ENCODE measurements at places on chromosomes 7 and 10.
A peak's percentile ranks its signal among the peaks of the same experiment; 100 is the strongest.

- DNase-seq: peak; percentile 11
These were observed 3.5 kb upstream of the MYL10 start for GRCh38 chr7:101632641-101633040.

DNA sequence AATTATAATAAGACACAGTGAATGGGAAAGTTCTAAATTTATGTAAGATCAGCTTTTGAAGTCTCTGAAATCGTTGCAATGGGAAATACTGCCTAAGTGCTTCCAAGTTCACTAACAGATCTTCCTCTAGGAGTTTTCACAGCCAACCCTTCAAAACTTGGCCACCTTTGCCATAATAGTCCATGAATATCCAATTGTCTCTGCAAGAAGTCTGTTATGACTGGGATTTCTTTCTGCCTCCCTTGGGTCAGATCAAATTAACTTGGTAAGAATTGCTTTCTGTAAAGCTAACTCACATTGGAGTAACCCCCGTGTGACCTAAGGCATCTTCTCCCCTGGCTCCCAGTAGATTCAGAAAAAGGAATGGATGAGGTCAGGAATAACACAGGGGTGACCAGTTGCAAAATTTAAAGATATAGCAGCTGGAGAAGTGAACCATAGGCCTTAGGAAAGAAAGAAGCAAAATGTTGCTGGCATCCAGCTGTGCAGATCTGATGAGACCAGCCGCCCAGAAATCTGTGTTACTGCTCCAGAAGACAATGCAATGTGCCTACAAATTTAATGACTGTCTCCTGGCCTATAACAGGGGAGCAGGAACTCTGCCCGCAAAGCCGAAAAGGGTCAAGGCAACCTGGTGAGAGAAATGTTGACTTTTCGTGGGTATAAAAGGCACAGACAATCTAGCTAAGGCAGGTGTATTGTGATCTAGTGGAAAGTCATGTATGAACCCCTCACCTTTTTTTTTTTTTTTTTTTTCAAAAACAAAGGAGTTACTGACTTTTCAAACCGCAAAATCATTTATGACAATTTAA, 7.5 kb upstream of the OPTN start:
- no peak for DNase-seq

DNA sequence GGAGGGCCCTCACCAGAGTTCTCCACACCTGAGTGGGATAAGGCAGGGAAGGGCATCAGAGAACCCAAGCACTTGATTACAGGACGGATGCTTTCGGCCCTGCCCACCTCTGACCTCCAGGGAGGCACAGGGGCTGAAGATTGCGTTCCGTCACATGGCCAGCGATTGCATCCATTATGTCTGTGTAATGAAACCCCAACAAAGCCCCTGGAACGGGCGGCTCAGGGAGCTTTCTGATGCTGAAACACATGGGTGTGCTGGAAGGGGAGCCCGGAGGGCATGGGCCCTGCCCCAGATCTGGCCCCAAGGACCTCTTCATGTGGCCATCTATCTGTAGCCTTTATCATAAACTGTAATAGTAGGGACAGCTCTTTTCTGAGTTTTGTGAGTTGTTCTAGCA, 117.2 kb downstream of the PTPN20 start:
- DNase-seq: no peak

- peak; percentile 57 for DNase-seq
These were observed 1.6 kb upstream of the SEPHS1 start for GRCh38 chr10:13349463-13350274.

DNA sequence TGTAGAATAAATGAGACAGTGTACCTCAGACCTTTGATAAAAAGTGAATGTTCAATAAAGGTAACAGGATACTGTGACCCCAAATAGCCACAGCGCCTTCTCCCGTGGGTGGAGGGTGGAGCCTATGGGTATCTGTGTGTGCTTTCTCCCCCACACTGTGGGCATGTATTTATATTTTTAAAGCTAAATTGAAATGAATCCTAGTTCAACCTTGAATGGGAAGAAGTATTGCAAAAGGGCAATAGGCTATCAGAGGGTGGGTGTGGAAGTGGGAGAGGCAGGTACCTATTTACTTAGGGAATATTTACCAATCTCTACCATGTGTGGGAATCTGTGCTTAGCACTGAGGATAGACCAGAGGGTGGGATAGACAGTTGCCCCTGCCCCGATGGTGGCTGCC, 68.9 kb downstream of the PFKFB3 start:
- DNase-seq: no peak

DNA sequence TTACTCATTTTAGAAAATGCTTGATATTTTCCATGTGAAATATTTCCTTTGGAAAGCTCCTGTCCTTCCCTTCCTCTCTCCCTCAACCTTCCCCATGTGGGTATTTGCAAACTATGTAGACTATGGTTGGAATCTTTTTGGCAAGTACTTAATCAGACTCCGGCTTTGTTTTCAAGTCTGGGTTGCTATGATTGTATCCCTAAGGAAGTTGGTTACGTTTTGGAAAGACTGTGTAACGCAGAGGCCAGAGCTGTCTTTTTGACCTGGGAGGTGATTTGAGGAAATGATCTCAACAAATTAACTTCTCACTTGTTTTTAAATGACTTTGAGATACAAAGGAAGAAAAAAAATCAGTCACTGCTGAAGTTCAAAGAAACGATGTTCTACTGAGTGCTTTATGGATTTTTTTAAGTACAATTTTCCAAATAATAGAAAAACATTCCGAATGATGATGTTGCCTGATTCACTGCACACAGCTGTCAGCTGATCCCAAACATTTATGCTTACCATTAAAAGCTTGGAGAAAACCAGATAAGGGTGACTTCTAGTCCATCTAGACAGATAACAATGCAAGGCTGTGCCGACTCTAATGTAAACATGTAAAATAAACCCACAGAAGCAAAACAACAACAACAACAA, 145.5 kb upstream of the CELF2 start:
- no peak for DNase-seq

DNA sequence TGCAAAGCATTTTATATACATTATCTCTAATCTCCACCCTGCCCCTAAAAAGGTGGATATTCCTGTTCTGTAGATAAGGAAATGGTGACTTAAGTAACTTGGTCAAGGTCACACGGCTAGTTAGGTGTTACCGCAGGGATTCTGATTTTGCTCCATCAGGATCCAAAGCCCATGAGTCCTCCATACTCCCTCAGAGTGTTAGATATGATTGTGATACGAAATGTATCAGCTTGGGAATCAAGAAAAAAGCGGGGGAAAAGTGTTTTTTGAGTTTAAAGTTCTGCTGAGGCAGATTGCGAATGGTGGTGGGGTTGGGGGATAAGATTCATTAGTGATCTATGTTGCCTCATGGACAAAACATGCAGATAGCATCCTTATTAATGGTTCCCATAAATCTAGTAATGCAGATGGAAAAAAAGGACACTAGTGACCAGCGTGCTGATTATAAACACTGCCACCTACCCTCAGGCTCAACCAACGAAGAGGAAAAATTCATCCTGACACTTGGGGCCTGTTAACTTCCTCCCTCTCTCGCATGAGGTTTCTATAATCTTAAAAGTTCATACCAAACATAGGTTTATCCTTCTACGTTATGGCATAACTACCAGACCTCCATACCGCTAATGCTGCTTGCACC, 2.3 kb downstream of the ICA1 start:
- DNase-seq: no peak

DNA sequence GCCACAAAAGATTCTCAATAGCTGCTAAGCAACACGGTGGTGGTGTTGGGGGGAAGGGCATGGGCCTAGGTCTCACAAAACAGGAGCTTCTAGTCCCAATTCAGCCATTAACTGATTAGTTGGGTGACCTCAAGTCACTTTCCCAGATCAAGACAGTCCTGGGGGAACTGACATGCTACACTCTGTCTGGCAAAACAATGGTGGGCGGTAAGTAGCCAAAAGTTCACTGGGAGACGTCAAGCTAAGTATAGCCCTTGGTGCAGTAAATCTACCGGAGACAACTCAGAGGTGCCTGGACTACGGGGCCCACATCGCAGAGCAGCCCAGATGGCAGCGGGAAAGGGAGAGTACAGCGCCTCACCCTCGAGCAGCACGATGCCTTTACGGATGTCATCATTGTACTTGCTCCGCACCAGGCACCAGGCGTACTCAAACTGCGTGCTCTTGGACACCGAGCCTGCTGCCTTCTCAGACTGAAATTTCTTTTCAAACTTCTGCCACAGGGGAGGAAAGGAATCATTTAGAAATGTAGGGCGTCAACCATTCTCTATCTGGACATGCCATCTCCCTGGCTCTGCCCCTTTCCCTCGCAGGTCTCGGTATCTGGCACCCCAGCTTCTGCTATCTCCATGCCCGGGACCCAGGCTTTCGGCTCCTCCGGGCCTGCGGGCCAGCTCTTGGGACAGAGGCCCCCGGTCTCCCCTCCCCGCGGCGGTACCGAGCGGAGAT, 1.1 kb downstream of the FIS1 start:
- no peak for DNase-seq

DNA sequence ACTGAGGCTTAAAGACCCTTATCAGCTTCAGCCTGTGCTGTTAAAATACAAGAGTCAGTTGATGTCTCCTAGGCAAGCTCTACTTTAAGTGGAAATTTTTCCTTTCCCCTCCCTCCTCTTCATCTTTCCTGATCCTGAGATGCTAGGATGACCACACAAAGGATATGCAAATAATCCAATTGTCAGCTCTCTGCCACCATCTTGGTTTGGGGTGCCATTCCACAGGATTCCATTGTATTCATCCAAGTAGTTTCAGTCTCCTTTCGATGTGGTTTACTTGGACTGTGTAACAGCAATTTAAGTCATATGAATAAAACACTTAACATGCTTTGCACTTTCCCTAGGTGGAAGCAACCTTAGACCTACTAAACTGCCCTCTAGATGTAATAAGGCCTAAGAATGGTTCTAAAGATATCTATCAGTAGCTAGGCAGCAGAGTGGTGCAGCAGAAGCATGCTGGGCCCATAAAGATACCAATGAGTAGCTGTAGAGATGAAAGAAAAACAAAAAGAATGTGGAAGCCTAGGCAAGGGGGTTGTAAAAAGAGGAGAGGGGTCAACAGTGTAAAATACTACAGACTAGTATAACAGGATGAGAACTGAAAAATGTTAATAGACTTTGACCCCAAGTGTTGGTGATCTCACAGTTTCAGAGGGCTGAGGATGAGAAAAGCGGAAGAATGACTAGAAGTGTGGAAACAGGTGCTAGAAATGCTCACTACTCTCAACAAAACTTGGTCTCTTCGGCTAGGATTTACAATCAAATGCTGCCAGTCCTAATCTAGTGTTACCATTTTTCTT, 2.4 kb upstream of the CFAP69 start:
- no peak for DNase-seq

DNA sequence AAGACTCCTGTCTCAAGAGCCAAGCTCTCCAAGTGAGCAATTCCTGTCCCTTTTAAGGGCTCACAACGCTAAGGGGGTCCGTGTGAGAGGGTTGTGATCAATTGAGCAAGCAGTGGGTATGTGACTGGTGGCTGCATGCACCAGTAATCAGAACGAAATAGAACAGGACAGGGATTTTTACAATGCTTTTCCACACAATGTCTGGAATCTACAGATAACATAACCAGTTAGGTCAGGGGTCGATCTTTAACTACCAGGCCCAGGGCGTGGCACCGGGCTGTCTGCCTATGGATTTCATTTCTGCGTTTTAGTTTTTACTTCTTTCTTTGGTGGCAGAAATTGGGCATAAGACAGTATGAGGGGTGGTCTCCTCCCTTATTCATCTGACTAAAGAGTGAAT, 54.9 kb upstream of the SP4 start:
- no peak for DNase-seq

GRCh38 chr7:103795787-103796186, 193.7 kb downstream of the RELN start:
- no peak for DNase-seq

- no peak for DNase-seq
These were observed 5.4 kb downstream of the ABLIM1 start for GRCh38 chr10:114652402-114653368.

DNA sequence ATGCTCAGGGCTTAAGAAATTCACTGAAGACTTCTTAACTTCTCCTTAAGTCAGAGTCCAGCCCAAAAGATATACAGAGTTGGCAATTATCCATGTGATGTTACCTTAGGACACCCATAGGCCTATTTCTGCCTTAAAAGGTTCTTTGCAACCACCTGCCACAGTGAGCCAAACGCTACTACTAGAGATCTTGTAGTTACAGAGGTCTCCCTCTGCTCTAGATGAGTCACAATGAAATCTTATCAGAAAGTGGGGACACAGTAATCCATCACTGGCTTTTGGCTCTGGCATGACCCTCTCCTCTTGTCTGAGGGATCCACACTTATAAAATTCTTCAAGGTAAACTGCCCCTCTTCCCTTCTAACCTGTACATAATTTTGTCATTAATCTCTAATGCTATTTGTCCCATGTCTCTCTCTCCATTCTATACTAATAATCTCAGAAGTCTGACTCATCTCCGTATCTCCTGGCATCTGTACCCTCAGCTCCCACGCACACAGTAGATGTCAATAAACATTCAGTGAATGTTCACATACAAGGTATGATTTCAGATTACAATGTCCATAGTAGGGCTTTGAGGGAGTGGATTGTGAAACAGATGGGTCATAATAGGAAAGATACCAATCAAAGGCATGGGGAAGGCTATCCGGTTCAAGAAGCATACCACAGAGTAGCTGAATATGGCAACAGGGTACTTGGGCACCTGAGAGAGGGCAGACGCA, 112.1 kb downstream of the SGMS1 start:
- no peak for DNase-seq

DNA sequence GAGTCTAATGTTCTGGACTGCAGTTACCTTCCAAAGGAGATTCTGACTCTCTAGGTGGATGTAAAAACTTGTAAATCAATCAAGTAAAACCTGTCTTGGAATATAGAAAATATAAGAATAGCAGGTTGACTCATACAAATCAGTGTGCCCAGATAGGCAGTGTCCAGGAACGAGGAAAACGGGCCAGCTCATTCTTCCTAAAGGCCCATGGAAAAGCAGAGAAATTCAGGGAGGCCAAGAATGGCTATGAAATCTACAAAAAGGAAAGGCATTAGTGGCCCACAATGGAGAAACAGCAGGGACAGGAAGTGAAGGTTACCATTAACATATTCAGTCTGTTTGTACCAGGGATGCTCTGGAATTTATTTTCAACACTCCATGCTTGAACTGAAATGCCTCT, 14.9 kb downstream of the GLI3 start:
- no peak for DNase-seq

DNA sequence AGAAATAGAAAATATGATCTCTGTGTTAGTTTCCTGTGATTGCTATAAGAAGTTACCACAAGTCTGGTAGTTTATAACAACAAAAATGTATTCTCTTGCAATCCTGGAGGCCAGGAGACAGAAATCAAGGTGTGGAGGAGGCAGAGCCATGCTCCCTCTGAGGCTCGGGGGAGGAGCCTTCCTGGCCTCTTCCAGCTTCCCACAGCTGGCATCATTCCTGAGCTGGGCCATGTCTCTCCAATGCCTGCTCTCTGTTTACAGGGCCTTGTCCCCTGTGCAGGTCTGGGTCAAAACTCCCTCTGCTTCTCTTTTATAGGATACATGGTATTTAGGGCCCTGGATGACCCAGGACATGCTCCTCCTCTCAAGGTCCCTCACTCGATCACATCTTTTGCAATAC, 81.3 kb upstream of the RET start:
- no peak for DNase-seq

- peak; percentile 66 for DNase-seq
These were observed 24.6 kb upstream of the BHLHA15 start for GRCh38 chr7:98186452-98187137.

- no peak for DNase-seq
These were observed 149.3 kb upstream of the SHH start for GRCh38 chr7:155961241-155962190.
